ENCODE measurements at places on chromosomes 6 and 20. TPM values are rescaled to one million over a fixed set of nuclear protein-coding genes. Genes with fewer than 3 reads are reported as not detected.
A peak's percentile ranks its signal among the peaks of the same experiment; 100 is the strongest.

The NEU1 gene
- total RNA-seq: 31.9 TPM

The TREML1 gene
- total RNA-seq: 2.3 TPM

The NOL7 gene
- total RNA-seq: 43.5 TPM

The CFAP61 gene
- total RNA-seq: not detected

The SLC25A27 gene
- total RNA-seq: 4.7 TPM

The ESR1 gene
- total RNA-seq: 0.05 TPM

The LPIN3 gene
- total RNA-seq: 20.1 TPM

The LY6G5C gene
- total RNA-seq: 22.0 TPM

The NKAPL gene
- total RNA-seq: 0.44 TPM

The SMOC2 gene
- total RNA-seq: not detected

DNA sequence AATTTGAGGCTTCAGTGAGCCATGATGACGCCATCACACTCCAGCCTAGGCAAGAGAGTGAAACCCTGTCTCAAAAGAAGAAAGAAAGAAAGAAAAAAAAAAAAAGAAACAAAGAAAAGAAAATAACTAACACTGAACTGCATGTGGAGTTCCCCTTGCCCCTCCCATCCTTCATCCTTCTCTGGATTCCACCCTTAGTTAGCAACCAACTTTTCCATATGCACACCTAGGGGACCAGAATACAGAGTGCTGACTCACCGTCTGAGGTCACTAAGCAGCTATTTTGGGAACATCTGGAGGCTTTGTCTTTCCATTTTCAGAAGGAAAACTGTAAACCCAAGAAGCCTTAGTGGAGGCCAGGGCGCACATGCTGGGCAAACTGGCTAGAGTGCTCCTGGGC is 257.4 kb downstream of the MAFB start:
- DNase-seq: no peak

DNA sequence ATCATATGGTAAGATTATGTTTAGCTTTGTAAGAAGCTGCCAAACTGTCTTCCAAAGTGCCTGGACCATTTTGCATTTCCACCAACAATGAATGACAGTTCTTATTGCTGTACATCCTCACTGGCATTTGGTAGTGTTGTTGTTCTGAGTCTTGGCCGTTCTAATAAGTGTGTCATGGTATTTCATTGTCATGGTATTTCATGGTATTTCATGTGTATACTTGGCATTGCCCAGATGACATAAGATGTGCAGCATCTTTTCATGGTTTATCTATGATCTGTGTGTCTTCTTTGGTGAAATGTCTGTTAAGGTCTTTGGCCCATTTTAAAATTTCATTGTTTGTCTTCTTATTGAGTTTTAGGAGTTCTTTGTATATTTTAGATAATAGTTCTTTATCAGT is 224.4 kb downstream of the BCAS1 start:
- DNase-seq: no peak

GRCh38 chr6:117157448-117157847 is 107.9 kb upstream of the VGLL2 start:
- no peak for DNase-seq

GRCh38 chr20:38680500-38681306 is 43.6 kb upstream of the SLC32A1 start:
- DNase-seq: peak; percentile 73

DNA sequence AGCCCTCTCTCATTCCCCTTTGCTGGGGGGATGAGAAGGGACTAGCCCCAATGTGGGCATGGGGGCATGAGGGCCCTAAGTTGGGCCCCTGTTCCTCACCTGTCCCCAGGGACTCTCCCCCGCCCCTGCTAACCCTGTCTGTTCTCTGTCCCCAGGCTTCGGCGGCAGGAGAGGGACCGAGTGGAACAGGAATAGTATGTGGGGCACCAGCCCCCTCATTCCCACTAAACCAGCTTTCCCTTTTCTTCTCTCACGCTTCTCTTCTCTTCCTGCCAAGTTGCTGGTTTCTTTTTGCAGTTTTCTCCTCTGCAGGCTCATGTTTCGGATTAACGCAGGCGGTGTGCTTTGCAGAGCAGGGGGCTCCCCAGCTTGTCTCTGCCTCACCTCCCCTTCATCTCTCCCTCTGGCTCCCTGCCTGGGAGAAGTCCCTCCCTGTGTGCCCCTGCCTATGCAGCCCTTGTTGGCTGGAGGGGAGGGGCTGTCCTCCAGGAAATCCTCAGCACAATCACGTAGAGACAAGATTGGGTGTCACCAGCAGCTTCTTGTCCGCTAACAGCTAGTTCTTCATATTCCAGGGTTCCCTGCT is 7.9 kb downstream of the TMEM63B start:
- no peak for DNase-seq

GRCh38 chr6:25239059-25239458 is 40.1 kb upstream of the CARMIL1 start:
- DNase-seq: no peak

DNA sequence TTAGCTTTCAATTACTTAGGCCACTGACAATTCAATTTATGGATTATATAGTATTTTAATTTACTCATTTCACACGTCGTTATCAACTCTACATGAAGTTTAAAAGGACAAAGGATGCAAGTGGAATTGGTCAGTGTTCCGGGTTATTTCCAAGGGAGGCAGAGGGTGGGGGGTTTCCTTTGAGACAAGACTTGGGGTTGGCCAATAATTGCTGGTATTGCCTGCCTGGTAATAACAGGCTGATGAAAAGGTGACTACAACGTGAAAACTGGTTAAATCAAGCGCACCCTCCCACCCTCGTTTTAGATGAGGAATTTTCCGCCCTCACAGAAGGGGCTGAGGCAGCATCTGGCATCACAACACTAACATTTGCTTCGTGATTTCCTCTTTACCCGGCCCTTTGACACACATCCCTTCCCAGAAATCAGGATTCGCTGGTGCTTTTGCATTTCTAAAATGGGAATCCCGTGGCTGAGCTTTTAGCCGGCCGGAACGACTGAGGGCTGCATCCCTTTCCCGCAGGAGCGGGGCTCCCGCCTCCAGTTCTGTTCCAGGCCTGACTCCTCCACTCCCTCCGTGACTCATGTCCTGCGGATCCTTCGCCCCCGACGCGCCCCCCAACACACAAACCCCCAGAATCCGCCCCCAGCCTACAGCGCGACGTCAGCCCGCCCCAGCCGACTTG is 999 bp upstream of the PIM1 start:
- DNase-seq: no peak

DNA sequence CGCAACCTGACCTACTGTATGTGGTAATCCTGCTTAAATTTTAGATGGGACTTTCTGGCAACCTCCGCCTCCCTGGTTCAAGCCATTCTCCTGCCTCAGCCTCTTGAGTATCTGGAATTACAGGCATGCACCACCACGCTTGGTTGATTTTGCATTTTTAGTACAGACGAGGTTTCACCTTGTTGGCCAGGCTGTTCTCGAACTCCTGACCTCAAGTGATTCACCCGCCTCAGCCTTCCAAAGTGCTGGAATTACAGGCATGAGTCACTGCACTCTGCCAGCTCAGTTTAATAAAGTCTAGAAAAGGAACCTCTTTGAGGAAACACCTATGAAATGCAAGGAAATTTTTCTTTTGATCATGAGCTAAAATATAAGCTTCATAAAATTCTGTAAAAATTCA is 9.0 kb upstream of the PLCB4 start:
- no peak for DNase-seq

GRCh38 chr6:166438211-166438861 is 55.6 kb upstream of the MPC1 start:
- no peak for DNase-seq

DNA sequence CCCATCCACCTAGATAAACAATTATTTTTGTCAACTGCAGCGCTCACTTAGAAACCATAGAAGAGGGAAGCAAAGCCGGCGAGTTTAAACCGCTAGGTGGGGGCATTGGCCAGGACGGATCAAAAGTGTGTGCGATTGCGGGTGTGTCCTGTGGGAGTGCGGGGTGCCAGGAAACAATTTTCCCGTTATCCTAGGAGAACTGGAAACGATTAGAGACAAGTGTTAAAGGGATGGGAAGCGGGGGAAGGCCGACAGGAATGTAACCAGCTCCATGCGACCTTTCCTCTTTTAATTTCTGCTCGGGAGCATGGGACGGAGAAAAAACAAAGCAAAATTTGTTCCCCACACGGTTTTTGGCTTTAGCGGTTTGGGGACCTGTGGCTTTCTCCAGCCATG is 2.8 kb upstream of the HTR1B start:
- peak; percentile 75 for DNase-seq

- no peak for DNase-seq
These were observed 207.3 kb upstream of the FLRT3 start for GRCh38 chr20:14544688-14545087.

DNA sequence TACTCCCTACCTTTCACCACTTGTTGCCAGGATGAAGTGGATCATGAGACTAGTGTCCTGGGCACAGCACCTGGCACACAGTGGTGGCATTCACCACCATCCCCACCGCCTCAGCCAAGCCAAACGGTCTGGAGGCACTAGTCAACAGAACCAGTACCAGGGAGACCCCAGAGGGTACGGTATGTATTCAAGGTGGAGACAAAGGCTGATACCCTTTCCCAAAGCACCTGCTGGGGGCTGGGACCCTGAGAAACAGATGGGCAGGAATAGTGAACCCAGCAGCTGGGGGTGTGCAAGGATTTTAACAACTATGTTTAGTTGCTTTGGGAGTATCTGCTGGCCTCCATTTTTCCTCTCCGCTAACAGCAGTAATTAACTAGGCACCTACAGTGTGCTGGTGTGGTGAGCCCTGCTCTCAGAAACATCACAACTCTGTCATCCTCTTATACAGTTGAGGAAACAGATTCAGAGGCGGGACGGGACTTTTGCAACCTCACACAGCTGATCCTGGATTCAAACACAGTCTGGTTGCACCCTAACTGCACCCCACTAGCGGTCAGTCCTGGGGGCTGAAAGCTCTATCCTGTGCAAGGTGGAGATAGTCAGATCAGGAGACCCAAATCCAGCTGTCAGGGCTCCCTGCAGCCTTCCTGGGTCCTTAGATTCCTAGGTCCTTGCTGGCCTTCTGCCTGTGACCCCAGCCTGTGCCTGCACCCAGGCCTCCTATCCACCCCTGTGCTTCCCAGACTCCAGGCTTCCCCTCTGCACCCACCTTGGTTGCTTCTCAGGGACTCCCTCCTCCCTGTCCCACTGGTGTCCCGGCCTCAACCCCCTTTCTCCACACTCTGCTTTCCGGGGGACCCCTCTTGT is 1.2 kb downstream of the SNTA1 start:
- no peak for DNase-seq

GRCh38 chr6:112936504-112936903 is 589.4 kb downstream of the RFPL4B start:
- DNase-seq: no peak

DNA sequence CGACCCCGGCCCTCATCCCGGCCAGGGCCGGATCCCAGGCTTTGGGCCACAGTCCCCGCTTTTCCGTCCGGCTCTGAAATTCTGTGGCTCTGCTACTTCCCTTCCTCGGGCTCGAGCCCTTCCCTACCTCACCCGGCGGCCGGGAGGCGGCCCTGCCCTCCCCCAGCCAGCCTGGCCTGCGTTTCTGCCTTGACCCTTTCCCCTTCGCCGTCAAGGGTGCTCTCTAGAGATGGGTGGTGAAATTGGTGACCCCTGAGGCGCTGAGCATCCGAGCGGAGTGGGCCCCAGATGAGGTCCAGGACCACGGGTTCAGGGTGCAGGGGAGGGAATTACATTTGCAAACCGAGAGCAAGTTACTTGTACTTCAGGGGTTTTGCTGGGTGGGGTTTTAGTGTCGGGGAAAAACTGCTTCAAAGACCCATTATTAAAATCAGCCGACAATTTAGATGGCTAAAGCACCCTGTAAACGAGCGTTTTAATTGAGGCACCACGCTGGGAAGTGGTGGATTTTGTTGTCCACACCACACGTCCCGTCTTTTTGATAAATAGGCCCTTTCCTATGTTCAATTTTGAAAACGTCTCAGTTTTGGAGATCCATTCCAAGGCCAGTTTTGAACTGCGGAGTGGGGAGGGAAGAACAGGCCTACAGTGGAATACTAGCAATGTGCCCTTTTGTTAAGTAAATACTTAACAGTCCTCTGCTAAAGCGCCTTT is 9.9 kb downstream of the TFAP2A start:
- no peak for DNase-seq

- DNase-seq: peak; percentile 52
These were observed 156.6 kb downstream of the NFATC2 start for GRCh38 chr20:51385646-51386530.

DNA sequence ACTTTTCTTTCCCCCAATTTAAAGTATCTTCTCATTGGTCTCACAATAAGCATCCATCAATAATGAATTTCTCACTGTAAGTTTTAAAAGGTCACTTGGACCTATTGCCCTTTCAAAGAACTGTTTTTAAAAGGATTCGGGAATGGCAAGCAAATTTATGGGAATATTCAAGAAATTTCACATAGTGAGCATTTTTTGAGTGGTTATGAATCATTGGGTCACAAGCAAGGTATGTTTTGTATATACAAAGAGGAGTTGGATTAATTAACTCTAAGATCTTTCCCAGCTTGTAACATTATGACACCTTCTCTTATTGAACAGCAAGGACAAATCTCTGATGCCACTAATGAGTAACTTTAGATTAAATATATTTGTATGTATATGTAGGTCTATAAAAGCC is 165.0 kb downstream of the MOXD1 start:
- no peak for DNase-seq

DNA sequence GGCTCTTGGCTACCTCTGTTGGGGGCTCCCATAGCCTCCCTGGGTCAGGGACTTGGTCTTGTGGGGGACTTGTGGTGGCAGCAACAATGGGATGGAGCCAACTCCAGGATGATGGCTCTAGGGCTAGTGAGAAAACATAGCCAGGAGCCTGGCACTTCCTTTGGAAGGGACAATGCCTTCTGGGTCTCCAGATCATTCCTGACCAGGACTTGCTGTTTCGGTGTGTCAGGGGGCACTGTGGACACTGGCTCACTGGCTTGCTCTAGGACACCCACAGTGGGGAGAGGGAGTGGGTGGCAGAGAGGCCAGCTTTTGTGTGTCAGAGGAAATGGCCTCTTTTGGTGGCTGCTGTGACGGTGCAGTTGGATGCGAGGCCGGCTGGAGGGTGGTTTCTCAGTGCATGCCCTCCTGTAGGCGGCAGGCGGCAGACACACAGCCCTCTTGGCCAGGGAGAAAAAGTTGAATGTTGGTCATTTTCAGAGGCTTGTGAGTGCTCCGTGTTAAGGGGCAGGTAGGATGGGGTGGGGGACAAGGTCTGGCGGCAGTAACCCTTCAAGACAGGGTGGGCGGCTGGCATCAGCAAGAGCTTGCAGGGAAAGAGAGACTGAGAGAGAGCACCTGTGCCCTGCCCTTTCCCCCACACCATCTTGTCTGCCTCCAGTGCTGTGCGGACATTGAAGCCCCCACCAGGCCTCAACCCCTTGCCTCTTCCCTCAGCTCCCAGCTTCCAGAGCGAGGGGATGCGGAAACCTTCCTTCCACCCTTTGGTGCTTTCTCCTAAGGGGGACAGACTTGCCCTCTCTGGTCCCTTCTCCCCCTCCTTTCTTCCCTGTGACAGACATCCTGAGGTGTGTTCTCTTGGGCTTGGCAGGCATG is 9.2 kb downstream of the VEGFA start:
- DNase-seq: no peak

GRCh38 chr20:13322198-13322597 is 101.1 kb downstream of the ISM1 start:
- no peak for DNase-seq

GRCh38 chr6:137806914-137807682 is 60.0 kb upstream of the TNFAIP3 start:
- no peak for DNase-seq
